GM19239 (cell line): ENCODE measurements at places on chromosomes 1 and 21.

GRCh38 chr1:168469690-168470089 lies 74.1 kb downstream of the XCL2 start:
- no peak for DNase-seq

DNA sequence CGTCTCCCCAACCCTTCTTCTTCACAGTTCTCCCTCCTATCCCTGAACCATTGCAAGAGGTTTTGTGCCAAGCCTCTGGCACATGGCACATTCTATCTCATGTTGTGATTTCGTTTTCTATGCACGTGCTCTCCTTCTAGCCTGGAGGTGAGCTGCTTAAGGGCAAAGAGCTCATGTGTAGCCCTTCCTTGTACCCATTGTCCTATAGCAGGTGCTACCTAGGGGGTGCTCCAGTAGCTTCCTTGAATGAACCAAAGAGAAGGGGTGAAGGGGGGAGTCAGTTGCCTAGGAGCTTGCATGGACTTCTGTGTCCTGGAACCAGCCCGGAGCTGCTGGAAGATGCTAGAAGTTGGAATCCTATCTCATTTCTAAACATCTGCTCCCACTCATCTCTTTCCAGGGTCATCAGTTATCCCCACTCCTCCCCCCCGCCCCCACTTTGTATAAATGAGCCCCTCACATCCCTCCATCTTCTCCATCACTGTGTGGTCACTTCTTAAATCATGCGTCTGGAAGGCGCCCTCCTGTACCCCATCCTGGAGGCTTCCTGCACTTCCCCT lies 535 bp upstream of the DISC1 start:
- no peak for DNase-seq

DNA sequence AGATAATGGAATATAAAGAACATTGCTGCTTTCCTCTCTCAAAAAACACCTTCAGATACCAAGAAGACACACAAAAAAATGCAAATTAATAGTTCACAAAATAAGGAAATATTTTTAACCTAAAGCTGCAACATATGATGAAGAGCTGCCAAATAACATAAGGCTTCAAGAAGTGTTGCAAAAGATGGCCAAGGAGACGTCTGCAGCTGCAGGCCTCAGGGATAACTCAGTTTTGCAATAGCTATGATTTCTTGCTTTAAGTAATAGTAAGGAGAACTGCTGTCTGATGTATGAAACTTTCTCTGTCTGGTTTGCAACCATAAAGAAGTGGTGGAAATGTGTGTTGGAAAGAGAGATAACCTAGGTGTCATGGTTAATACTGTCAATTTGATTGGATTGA lies 1237.5 kb downstream of the MRPL39 start:
- DNase-seq = no peak

DNA sequence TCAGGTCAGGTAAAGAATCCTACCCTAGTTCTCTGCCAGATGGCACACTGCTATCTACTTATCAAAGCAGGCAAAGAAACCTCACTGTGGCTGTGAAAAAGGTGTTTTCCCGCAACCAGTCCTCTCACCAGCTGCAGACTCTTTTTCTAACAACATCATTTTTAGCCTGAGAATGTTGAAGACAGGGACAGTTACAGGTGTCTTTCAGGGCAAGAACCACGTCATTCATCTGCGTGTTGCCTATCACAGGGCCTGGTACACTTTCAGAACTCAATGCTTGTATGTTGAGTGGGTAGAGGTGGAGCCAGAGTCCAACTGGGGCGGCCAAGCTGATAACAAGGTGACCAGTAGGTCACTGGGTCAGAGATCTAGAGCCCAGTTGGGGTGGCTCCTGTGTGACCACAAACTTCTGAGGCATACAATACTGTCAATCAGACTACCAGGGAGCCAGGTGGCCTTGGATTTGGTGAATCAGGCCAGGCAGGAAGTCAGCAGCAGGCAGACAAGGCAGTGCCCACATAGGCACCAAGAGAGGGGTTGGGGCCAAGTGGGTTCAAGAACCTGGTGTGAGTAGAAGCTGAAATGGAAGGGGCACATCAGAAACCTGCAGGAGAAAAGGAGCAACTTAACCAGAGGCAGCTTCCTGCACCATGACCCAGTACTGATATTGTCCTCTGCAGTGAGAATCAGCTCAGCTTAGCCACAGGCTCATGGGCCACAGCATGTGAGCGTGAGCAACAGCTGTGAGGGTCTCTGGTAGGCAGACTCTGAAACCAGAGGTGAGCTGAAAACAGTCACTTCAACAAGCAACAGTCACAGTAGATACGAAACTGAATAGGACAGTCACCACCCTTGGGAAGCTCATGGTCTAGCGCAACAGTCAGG lies 123.6 kb downstream of the DTL start:
- no peak for DNase-seq

DNA sequence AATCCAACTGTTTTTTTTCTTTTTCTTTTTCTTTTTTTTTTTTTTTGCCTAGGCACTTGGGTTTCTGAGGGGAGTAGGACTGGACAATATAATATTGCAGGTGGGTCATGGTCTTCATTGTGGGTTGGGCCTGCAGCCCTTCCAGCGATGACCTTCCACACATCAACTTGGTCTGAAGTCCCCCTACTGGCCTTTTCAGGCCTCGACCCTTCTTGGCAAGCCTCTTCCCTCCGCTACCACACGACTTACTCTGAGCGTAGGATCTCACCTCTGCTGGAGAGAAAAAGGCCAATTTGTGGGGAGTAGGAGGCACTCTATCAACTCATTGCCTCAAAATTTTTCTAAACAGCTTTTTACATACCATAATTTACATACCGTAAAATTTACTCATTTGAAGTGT lies 51.1 kb upstream of the GRIK3 start:
- DNase-seq = no peak

DNA sequence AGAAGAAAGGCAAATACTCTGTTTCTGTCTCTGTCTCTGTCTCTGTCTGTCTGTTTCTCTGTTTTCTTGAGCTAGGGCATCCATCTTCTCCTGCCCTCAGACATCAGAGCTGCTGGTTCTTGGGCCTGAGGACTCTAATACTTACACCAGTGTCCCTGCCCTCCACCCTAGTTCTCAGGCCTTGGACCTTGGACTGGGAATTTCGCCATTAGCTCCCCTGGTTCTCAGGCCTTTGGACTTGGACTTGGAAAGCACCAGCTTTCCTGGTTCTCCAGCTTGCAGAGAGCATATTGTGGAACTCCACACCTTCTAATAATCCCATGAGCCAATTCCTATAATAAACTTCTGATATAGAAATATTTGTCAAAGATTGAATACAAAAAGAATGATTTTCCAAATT lies 32.6 kb downstream of the NBPF6 start:
- no peak for DNase-seq
